ENCODE measurements at places on chromosomes 5 and 9.
A peak's percentile ranks its signal among the peaks of the same experiment; 100 is the strongest.

GRCh38 chr9:114226246-114227055 lies 71.1 kb downstream of the COL27A1 start:
- no peak for DNase-seq
- H3K36me3 ChIP-seq: no peaks in the 10 kb centered on the region
- H3K4me1 ChIP-seq: peaks cover 63% of the 10 kb centered on the region
- no peak overlapping the region for H3K4me3 ChIP-seq

GRCh38 chr5:116542619-116543018 lies 32.0 kb downstream of the SEMA6A start:
- peaks cover 38% of the 10 kb centered on the region for H3K4me1 ChIP-seq
- no peak for DNase-seq
- no peaks in the 10 kb centered on the region for H3K27me3 ChIP-seq
- peaks cover 61% of the 10 kb centered on the region for H3K36me3 ChIP-seq

DNA sequence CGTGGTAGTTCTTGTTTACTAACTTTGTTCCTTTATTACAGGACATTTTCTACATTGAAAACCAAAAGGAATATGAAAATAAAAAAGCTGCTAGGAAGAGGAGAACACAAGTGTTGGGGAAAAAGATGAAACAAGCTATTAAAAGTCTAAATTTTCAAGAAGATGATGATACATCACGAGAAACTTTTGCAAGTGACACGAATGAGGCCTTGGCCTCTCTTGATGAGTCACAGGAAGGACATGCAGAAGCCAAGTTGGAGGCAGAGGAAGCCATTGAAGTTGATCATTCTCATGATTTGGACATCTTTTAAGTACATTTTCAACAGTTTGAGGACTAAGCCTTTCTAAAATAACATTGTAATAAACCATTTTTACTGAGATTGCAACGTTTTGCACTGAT lies 23.8 kb downstream of the PHAX start:
- H3K36me3 ChIP-seq: peaks cover 62% of the 10 kb centered on the region
- no peaks in the 10 kb centered on the region for H3K27me3 ChIP-seq
- no peak overlapping the region for H3K27ac ChIP-seq
- no peak for DNase-seq
- H3K4me3 ChIP-seq: no peak overlapping the region

DNA sequence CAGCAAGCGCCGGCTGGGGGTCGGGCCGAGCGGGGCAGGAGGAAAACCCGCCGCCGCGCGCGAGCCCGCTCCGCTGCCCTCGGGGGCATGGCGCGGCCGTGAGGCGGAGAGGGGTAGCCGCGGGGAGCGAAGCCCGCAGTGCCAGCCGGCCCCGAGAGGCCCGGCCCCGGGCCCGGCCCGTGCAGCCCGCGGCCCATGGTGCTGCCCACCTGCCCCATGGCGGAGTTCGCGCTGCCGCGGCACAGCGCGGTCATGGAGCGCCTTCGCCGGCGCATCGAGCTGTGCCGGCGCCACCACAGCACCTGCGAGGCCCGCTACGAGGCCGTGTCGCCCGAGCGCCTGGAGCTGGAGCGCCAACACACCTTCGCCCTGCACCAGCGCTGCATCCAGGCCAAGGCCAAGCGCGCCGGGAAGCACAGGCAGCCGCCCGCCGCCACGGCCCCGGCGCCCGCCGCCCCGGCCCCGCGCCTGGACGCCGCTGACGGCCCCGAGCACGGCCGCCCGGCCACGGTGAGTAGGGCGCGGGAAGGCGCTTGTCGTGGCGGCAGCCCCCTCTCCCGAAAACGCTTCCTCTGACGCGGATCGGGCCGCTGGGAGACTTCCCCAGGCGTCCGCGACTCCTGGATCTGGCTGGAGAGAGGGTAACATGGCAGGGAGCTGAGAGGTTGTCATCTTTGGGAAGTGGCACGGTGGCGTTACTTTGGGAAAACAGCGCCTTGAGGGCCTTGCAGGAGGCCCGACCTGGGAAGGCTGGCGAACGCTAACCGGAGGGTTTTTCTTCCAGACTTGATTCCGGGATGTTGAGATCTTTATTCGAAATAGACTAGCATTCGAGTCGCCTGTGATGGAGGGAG lies 523 bp downstream of the MAML1 start:
- peak overlapping the region; percentile 96 for H3K27ac ChIP-seq
- peak overlapping the region; percentile 97 for H3K4me3 ChIP-seq
- peaks cover 19% of the 10 kb centered on the region for H3K4me1 ChIP-seq
- peaks cover 4% of the 10 kb centered on the region for H3K27me3 ChIP-seq

- no peak overlapping the region for H3K4me3 ChIP-seq
- H3K27ac ChIP-seq: no peak overlapping the region
- no peak for DNase-seq
- peaks cover 54% of the 10 kb centered on the region for H3K4me1 ChIP-seq
- H3K27me3 ChIP-seq: peaks cover 8% of the 10 kb centered on the region
Measured at GRCh38 chr5:172661526-172661925, 20.5 kb downstream of the NEURL1B start.

DNA sequence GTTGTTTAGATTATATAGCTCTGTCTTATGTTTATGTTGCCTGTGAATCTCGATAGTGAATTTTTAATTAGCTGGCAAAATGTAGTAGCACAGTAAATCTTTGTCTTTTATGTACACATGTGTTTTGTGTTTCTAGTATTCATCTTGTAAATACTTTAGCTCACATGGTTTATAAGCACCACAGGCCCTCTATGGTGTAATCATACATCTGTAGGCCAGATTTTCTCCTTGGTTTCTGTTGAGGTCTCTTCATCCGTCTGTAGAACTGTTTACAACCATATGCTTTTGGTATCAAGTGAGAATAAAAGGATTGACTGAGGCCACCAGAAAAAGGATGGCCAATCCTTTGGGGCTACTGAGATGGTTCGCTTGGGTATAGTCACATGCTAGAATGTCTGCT lies 45.0 kb downstream of the PRR16 start:
- no peaks in the 10 kb centered on the region for H3K36me3 ChIP-seq
- no peak overlapping the region for H3K4me3 ChIP-seq
- H3K27ac ChIP-seq: no peak overlapping the region
- peaks cover 12% of the 10 kb centered on the region for H3K4me1 ChIP-seq

GRCh38 chr5:76337953-76338451 lies 65.1 kb upstream of the IQGAP2 start:
- H3K4me1 ChIP-seq: peaks cover 45% of the 10 kb centered on the region
- H3K36me3 ChIP-seq: peaks cover 17% of the 10 kb centered on the region
- DNase-seq: peak; percentile 31
- peak overlapping the region; percentile 32 for H3K27ac ChIP-seq

DNA sequence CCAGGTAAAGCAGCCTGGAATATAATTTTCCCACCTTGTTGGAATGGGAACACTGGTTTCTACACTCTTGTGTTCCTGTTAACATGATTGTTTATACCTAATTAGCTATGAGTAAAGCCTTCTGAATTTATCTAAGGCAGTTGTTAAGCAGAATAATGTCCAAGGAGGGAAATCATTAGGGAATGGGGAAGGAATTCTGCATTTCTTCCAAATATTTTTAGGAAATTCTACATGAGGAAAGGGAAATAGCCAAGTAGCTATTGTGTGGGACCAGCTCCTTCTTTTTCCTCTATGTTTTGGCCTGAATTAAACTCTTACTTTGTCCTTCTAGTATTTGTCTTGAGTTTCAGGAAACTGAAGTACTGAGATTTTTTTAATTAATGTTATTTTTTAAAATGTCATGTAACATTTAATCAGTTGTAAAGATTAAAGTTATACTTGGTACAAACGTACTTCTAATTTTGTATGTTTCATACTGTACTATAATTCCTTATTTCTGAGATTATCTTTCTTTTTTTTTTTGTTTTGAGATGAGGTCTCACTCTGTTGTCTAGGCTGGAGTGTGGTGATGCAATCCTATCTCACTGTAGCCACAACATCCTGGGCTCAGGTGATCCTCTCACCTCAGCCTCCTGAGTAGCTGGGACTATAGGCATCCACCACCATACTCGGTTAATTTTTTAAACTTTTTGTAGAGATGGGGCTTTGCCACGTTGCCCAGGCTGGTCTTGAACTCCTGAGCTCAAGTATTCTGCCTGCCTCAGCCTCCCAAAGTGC lies 28.5 kb downstream of the ANKDD1B start:
- DNase-seq: no peak
- no peaks in the 10 kb centered on the region for H3K36me3 ChIP-seq
- no peak overlapping the region for H3K4me3 ChIP-seq
- H3K27ac ChIP-seq: no peak overlapping the region

Data from nephron progenitor cell (in vitro differentiated cells).